GM12878 (cell line): ENCODE measurements at places on chromosomes 16 and 17. TPM values are rescaled to one million over a fixed set of nuclear protein-coding genes. Genes with fewer than 3 reads are reported as not detected.

GRCh38 chr17:8155231-8155995 lies 3.2 kb upstream of the PER1 start:
- no peak for DNase-seq

DNA sequence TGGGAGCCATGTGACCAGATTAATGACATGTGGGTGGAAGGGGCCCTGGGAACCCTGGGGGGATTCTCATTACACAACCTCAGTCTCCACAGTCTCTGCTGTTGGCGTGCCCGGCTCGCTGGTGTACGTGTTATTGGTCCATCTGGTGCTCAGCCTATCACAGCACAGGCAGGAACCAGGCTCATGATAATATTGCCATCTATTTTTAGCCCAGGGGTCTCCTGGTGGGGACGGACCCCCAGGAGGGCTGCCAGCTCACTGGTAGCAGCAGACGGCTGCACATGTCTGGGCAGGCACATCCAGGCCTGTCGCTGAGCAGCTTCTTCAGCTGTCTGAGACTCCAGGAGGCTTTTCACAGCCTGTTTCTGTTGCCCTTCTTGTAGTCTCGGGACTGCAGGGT lies 123.8 kb downstream of the RAB11FIP4 start:
- DNase-seq: no peak

The CRYM gene
- total RNA-seq: 4.8 and 5.1 TPM in 2 replicates

The EVPLL gene
- not detected in 2 replicates for total RNA-seq

GRCh38 chr17:32723310-32723955 lies 153.5 kb downstream of the MYO1D start:
- no peak for DNase-seq

GRCh38 chr16:90031931-90032673 lies 12.8 kb upstream of the DBNDD1 start:
- no peak for DNase-seq

- DNase-seq: no peak
These were observed 98.3 kb downstream of the RPGRIP1L start for GRCh38 chr16:53605356-53605755.
